ENCODE measurements at places on chromosomes 6 and 20. TPM values are rescaled to one million over a fixed set of nuclear protein-coding genes. Genes with fewer than 3 reads are reported as not detected.

GRCh38 chr20:51128198-51128597 lies 105.3 kb upstream of the KCNG1 start:
- H3K27me3 ChIP-seq, result peaks cover 33% of the 10 kb centered on the region
- H3K4me3 ChIP-seq, result no peak overlapping the region
- no peak overlapping the region for H3K27ac ChIP-seq
- no peaks in the 10 kb centered on the region for H3K36me3 ChIP-seq

The BPI gene
- total RNA-seq, result not detected

GRCh38 chr6:128532827-128533226 lies 12.4 kb upstream of the PTPRK start:
- no peaks in the 10 kb centered on the region for H3K4me1 ChIP-seq
- H3K36me3 ChIP-seq, result no peaks in the 10 kb centered on the region
- no peak overlapping the region for H3K27ac ChIP-seq
- H3K27me3 ChIP-seq, result peaks cover 9% of the 10 kb centered on the region
- H3K4me3 ChIP-seq, result no peak overlapping the region
- DNase-seq, result no peak

- no peak for DNase-seq
- no peaks in the 10 kb centered on the region for H3K36me3 ChIP-seq
- no peaks in the 10 kb centered on the region for H3K27me3 ChIP-seq
- no peaks in the 10 kb centered on the region for H3K4me1 ChIP-seq
Measured at GRCh38 chr6:161830866-161831616, 557.2 kb upstream of the AGPAT4 start.

The CFAP61 gene
- total RNA-seq, result 0.27 TPM

DNA sequence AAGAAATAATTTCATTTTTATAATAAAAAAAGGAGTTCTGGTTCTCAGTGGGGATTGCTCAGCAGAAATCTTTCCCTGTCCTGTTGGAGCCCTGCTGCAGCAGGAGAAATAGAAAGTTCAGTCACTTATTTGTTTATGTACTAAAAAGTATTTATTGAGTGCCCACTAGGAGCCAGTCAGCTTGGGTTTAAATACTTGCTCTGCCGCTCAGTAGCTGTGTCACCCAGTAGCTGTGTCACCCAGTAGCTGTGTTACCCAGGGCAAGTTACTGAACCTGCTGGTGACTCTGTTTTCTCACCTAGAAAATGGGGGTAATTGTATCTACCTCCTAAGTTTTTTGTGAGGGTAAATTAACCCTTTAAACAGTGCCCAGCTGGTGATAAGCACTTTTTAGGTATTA lies 32.9 kb downstream of the FOXF2 start:
- peaks cover 30% of the 10 kb centered on the region for H3K27me3 ChIP-seq
- no peaks in the 10 kb centered on the region for H3K36me3 ChIP-seq

DNA sequence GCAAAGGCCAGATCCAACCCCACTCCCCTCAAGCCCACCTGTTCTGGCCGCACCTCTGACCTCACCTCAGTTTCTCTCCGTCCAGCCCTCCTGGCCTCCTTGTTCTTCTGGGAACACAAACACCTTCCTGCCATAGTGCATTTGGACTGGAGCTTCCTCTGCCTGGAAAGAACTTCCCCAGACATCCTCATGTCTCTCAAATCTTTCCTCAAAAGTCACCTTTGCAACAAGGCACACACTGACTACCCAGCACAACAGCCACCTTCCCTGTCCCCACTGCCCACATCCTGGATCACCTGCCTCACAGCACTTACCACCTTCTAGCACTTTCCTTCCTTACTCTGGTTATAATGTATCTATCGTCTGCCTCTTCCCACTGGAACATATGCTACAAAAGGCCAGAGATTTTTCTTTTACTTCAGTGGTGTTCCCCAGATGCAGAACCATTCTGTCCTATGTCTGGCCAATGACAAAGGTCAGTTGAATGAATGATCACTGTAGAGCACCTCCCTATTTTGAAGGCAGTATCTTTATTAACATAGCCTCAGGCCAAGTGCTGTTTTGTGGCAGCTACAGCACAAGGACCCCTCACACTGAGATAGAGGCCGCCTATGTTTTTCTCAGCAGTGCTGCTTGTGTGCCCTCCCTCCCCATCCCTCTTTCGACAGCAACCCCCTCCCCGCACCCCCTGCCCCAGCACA lies 4.1 kb downstream of the HLA-B start:
- no peak for DNase-seq
- H3K27me3 ChIP-seq, result peaks cover 6% of the 10 kb centered on the region
- H3K4me3 ChIP-seq, result no peak overlapping the region
- no peaks in the 10 kb centered on the region for H3K36me3 ChIP-seq
- H3K4me1 ChIP-seq, result peaks cover 9% of the 10 kb centered on the region

The POPDC3 gene
- 0.20 TPM for total RNA-seq

DNA sequence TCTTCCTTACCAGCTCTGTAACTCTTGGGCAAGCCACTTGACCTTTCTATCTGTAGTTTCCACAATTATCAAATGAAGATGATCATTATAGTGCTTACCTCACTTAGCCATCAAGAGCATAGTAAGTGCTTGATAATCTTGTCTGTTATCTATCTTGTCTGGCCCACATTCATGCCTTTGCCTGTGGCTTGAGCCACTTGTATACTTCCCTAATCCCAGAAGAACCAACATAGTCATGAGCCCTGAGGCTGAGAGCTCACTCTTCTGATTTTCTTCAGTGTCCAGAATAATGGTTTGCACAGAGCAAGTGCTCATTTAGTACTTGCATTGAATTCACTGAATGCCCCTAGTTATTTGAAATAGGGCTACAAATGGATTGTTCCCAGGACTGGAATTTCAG lies 108.2 kb downstream of the SASH1 start:
- no peaks in the 10 kb centered on the region for H3K36me3 ChIP-seq
- H3K27ac ChIP-seq, result no peak overlapping the region
- H3K4me1 ChIP-seq, result peaks cover 11% of the 10 kb centered on the region
- H3K27me3 ChIP-seq, result no peaks in the 10 kb centered on the region
- H3K4me3 ChIP-seq, result no peak overlapping the region

The AK9 gene
- 4.8 TPM for total RNA-seq

Measured in HepG2 (cell line).